ENCODE measurements at places on chromosomes 1 and 21.
A peak's percentile ranks its signal among the peaks of the same experiment; 100 is the strongest.

- DNase-seq = no peak
These were observed 35.6 kb upstream of the RNPC3 start for GRCh38 chr1:103489935-103490334.

DNA sequence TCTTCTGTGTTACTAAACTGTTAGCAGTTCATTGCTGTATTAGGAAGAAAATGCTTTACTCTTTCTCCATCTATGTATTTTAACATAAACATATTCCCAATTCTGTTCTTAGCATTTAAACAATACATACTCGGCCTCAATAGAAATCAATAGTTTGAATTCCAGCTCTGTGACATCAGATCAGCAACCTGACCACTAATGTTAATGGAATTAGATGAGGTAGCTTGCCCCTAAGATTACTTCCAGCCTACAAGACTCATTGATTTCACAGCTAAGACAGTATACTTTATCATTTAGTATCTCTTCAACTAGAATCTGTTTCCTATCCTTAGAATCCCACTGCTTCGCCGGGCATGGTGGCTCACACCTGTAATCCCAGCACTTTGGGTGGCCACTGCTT lies 38.9 kb downstream of the EPRS1 start:
- DNase-seq = no peak

DNA sequence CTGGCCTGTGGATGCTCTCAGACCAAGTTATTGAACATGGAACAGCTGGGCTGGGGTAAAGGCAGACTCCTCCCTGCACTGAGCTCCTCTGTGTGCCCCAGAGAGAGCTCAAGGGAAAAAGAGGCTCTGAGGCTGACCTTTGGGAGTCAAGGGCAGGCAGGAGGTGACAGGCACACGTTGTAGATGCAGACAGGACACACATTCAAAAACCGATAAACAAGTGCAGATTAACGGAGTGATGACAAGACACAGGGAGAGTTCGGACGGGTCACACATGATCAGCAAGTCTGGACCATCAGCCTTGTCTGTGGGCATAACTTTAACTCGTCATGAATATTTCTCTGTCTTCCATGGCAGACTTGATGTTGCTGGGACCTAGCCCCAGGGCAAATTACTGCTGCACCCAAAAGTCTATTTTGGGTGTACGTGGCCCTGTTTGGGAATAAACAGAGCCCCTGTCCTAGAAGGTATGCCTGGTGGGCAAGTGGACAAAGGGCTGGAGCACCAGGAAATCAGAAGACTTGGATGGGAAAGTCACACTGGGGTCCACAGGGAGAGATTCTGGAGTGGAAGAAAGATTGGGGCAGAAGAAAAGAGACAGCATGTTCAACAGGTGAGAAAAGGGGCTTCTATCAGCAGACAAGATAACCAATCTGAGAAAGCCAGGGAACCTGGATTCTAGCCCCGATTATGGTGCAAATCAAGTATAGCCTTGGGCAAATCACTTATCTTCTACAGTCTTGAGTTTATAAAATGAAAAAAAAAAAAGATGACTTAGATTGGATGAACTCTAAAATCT lies 74.9 kb downstream of the PLXNA2 start:
- no peak for DNase-seq

DNA sequence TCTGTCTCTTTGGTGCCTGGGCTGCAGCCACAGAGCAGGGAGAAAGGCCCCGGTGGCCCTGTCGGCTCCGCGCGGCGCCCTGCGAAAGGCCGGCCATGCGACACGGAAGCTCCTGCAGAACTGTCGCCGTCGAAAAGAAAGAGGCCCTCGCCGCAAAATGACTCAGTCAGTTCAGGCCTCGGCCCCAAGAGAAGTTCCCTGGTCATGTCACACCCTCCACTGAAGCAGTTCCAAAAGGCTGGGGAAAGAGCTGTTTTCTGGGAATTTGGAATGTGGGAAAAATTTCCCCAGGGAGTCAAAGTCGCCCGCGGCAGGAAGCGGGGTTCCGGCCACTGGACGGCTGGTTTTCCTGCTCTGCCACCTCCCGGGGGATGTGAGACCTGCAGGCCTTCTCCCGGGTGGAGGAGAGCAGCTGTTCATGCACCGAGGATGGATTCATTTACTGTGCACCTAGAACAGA lies 115.8 kb upstream of the ZNF678 start:
- no peak for DNase-seq

- no peak for DNase-seq
These were observed 29.0 kb upstream of the KHDRBS1 start for GRCh38 chr1:31984419-31985347.

DNA sequence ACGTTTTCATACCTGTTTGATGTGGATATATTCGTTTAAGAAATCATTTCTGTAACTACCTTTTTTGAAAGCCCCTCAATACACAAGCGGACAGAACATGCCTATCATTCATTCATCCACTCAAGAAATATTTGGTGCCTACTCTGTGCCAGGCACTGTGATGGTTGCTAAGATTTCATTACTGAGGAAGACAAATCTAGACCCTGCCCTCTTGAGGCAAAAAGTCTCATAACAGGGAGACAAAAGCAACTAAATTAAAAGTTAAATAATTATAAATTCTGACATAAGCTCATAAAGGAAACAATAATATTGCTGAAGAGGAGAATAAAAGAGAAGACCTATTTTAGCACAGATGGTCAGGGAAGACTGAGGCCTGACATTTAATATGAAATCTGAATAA lies 203.5 kb upstream of the ZNHIT6 start:
- DNase-seq = peak; percentile 19

DNA sequence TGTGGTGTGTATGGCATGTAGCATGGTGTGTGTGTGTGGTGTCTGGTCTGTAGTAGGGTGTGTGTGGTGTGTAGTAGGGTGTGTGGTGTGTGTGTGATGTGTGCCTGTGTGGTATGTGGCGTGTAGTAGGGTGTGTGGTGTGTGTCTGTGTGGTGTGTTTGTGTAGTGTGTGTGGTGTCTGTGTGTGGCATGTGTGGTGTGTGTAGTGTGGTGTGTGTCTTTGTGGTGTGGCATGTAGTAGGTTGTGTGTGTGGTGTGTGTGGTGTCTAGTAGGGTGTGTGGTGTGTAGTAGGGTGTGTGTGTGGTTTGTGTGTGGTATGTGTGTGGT lies 85.5 kb downstream of the SYT2 start:
- DNase-seq = no peak

All from SK-MEL-5 (cell line).